ENCODE measurements at places on chromosomes 12 and 14.
A peak's percentile ranks its signal among the peaks of the same experiment; 100 is the strongest.

- DNase-seq: peak; percentile 5
These were observed 524.4 kb downstream of the MED13L start for GRCh38 chr12:115752913-115753726.

DNA sequence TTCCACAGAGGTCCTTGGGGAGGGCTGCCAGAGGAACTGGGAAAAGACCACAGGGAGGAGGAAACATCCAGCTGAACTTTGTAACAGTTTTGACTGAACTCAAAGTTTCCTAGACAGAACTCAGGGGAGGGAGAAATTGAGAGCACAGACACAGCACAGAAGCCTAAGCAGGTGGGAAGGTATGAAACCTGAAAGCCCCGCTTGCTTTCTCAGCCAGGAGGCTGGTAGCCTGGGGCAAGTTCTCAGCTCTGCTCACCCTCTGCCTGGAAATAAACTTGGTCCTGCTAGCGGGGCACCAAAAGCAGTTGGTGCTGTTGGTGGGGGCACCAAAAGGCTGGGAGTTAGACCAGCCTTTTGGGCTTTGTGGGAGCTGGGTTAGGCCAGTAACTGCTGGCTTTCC is 25.9 kb upstream of the OR4E1 start:
- no peak for DNase-seq

- DNase-seq: no peak
These were observed 108.6 kb upstream of the VRK1 start for GRCh38 chr14:96688629-96689028.

GRCh38 chr12:59066445-59066844 is 146.1 kb upstream of the LRIG3 start:
- no peak for DNase-seq

DNA sequence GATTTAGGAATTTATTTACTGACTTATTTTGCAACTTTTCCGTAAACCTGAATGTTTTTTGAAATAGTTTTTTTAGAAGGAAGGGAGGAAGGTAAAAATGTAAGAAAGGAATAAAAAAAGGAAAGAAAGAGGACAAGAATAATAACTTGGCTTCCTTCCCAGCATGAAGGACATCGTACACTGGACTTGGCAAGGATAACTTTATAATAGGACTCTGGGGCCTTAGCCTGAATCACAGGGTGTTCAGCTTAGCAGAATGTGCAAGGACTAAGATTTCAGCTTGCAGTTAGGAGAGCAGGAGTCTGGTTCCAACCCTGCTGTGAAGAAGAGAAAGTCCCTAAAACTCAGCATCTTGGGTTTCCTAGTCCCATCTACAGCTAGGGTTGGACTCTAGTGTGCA is 1053.3 kb downstream of the VRK1 start:
- DNase-seq: no peak

DNA sequence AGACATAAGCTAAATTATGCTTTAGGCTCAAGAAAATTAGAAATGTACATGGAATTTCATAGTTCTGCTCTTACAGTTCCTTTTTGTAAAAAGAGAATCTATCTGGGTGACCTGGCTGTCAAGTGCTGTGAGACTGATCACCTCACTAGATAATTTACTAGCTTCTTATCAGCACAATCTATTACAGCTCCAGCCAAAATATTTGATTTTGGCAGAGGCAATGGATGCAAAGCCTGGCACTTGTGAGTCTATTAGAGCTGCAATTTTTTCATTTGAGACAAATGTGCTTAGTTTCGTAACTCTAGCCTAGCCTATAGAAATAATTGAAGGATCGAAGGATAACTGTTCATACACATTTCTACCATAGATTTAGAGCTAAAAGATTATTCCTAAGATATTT is 927.5 kb downstream of the SLC6A15 start:
- no peak for DNase-seq

GRCh38 chr12:28601570-28602058 is 411.4 kb downstream of the CCDC91 start:
- no peak for DNase-seq

GRCh38 chr14:75401361-75401760 is 26.5 kb upstream of the JDP2 start:
- DNase-seq: no peak

GRCh38 chr12:46904406-46905238 is 78.8 kb upstream of the SLC38A4 start:
- DNase-seq: no peak

- DNase-seq: no peak
These were observed 36.4 kb upstream of the GARIN6 start for GRCh38 chr12:99611117-99611516.

- no peak for DNase-seq
These were observed 47.1 kb downstream of the PLXNC1 start for GRCh38 chr12:94195483-94195882.

DNA sequence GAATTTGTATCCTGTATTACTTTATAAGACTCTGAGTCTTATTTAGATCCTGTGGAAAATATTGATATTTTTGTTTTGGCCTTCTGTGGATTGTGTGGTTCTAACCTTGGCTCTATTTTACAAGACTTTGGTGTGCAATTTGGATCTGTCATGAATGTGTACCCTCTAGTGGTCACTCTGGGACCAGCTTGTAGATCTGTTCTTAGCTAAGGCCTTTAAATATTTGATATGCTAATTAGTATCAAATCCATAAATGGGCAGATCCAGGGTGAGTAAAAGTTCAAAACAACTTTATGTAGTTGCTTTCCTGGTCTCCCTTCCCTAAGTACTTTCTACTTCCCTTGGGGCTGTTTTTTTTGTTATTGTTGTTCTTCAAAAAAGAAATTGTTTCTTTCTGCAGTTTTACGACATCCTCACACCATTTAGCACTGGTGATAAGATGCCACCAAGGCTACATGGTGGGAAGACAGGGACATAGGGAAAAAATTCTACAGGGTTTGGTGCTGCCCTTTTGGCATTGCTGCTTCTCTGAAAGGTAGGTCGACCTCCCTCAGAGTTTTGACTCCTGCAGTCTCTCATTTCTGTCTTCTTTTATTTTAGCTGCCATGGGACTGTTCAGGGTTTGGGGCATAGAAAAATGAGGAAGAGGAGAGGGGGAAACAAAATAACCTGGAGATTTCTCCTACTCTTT is 238.5 kb downstream of the GPHN start:
- no peak for DNase-seq

DNA sequence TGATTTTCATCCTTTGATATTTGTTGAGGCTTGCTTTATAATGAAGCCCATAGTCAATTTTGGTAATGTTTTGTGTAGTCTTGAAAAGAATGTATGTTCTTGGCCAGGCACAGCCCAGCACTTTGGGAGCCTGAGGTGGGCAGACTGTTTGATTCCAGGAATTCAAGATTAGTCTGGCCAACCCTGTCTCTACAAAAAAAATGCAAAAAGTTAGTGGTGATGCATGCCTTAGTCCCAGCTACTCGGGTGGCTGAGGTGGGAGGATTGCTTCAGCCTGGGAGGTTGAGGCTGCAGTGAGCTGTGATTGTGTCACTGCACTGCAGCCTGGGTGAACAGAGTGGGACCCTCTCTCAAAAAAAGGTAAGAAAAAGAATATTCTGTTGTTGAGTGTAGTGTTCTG is 10.8 kb downstream of the ETNK1 start:
- no peak for DNase-seq

- DNase-seq: no peak
These were observed 106.8 kb downstream of the ZFC3H1 start for GRCh38 chr12:71556875-71557274.

- no peak for DNase-seq
These were observed 46.6 kb upstream of the PLEKHG6 start for GRCh38 chr12:6263931-6264330.

- no peak for DNase-seq
These were observed 27.4 kb upstream of the A2M start for GRCh38 chr12:9143137-9143536.

GRCh38 chr14:64736271-64737169 is 32.3 kb downstream of the PLEKHG3 start:
- DNase-seq: no peak

GRCh38 chr12:128336204-128337070 is 69.5 kb downstream of the TMEM132C start:
- no peak for DNase-seq

DNA sequence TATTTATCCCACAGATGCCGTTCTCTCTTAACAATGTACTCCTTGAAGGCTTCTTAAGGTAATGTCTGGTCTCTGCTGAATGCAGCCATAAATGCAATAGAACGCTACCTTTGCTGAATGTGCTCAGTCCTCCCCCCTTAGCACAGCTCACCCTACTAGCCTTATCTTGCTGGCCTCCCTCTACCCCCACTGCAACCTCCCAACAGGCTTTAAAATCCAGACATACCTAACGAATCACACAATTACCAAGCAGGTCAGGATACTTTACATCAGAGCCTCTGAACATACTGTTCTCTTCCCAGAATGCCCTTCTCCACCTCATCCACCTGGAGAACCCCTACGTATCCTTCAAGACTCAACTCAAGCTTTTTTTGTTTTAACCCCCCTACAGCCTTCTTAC is 51.0 kb upstream of the CRADD start:
- no peak for DNase-seq

- no peak for DNase-seq
These were observed 7.0 kb upstream of the SERPINA1 start for GRCh38 chr14:94395282-94395887.

GRCh38 chr14:22210906-22211305 is 378.1 kb downstream of the DAD1 start:
- DNase-seq: no peak

- DNase-seq: no peak
These were observed 14.0 kb downstream of the BRF1 start for GRCh38 chr14:105286759-105287144.

- no peak for DNase-seq
These were observed 258.7 kb upstream of the PDE3A start for GRCh38 chr12:20109676-20110075.

- no peak for DNase-seq
These were observed 29.8 kb downstream of the MED21 start for GRCh38 chr12:27052176-27052575.

DNA sequence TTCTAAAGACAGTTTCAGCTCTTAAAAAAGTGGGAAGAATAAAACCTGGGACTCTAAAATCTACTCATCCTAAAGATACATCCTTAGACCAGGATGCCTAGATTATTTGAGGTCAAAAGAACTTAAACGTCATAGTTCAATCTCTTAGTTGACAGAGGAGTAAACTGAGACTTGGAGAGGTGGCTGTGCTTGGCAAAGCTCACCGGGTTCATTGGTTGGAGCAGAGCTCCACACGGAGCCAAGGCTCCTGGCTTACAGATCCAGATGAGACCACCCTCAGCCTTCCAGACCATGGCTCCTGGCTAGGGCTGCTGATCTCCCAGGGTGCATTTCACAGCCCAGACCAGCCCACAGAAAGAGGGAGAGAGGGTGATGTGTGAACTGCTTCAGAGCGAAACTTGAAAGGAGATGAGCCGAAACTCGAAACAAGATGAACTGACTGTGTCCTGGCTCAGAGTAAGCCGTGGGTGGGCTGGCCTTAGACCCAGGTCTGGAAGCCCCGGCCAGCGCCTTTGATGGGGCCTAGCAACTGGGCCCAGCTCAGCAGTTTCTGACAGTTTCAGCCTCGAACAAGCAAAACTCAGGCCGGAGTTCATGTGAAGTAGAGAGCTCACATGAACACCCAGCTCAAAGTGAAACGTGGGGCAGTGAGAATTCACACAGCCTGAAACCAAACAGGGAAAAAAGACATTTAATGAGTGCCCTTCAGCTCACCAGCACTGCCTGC is 1044.8 kb downstream of the BCL11B start:
- DNase-seq: no peak

GRCh38 chr14:102736956-102737355 is 40.3 kb upstream of the TRAF3 start:
- no peak for DNase-seq

DNA sequence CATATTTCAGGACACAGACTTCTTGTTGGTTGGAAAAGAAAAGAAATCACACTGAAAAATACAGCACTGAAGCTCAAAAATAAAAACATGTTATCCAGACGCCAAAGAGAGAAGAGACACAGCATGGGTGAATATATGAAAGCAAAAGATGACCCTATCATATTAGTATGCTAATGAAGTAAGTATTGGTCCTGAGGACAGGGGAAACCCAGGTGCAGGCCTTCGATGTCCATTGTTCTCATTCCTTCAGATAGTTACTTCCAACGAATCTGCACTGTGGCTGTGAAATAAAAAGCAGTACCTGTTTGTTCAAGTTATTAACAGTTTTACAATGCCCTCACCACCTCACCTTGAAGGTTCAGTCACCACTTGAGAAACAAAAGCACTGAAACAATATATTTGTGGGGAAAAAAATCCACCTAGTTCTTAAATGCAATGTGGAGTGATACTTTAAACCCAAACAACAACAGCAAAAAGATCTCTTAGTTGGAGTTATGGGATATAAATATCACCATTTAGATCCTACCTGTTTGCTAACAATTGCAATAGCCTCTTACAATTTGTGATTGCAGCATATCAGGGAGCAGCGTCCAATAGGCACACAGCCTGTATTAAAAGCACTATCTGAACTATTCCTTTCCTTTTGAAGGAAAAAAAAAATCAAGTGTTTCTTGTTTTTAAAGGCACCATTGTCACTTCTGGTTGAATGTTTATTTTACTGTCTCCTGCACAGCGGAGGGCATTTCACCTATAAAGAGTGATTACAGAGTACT is 188.1 kb downstream of the BCAT1 start:
- no peak for DNase-seq

DNA sequence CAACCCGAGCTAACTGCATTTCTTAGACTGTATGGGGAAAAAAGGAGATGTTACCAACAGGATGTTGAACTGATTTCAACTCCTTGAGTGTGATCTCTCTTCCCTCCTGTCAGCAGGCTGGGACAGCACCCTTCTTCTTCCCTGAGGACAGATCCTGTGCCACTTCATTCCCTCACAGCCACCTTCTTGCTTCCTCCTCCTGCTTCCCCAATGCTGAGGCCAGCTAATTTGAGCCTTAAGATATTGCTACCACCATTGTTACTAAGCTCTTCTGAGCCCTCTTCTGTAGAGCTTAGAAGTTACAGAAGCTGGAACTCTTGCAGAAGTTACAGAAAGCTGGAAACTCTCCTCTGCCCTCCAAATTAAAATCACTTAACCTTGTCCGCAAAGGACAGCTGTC is 88.8 kb downstream of the SPTSSA start:
- no peak for DNase-seq

GRCh38 chr14:84425968-84426367 is 1104.0 kb upstream of the FLRT2 start:
- DNase-seq: no peak

DNA sequence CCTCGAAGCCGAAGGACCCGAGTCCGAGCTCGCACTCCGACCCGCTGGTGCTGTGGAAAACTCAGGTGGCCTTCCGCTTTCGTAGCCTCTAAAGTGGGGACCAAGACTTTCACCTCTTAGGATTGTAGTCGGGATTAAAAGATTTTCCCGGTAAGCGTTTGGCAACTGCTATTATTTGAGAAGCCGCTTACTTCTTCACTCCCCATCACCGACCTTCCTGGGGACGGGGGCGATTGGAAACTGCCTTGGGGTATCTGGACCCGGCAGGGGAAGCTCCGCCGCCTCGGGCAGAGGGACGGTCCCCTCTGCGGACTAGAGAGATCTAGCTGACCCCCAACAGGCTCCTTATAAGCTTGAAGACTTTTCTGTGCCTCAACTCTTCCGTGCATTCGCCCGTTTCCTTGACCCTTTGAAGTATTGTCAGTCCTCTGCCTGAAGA is 659 bp downstream of the TRAFD1 start:
- DNase-seq: no peak

Measured in thymus (tissue), 14 donors.